ENCODE measurements at places on chromosomes 7 and 10.

GRCh38 chr7:20217193-20217948 lies at the start of gene MACC1:
MACC1 (minus strand) TSS chr7:20217384; CDS start chr7:20161862, 55,522 bp downstream.
- no peak for DNase-seq

DNA sequence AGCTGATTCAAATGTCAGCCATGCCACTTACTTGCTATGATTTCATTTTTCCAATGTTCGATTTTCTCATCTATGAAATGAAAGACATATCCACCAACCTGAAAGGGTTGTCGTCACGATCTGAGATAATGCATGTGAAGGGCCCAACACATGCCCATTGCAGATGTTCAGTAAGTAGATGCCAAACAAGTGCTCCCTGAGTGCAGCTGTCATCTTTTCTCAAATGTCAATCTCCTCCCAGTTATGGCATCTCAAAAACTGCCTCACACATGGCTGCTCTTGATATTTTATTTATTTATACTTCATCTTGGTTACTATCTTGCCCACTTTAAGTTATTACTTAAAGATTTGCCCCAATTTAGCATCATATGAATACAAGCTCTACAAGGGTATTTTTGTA lies 16.8 kb downstream of the CPEB3 start:
- no peak for DNase-seq

DNA sequence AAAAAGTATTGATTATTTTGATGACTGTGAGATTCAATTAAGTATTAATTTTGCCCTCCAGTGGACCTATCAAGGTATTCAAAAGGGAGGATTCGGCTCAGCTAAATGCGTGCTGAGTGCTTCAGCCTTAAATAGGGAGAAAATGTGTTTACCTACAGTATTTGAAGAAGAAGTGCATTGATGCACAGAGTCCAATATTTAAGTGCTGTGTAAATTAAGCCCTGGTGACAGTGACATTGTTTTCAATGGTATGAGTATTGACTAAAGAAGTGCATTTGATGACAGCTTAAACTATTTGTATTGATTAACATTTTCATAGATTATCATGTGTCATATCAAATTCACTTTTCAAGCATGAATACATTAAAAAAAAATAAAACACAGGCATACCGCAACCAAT lies 106.6 kb downstream of the POU6F2 start:
- no peak for DNase-seq

GRCh38 chr7:131431289-131431688 lies 103.6 kb downstream of the MKLN1 start:
- DNase-seq: no peak

Data from activated T-helper 1 cell treated with Interleukin-2 at 50 U/mL for 16 hours (primary cell).